Dermis blood vessel endothelial cell (primary cell): ENCODE measurements at places on chromosomes 4 and X. TPM values are rescaled to one million over a fixed set of nuclear protein-coding genes. Genes with fewer than 3 reads are reported as not detected.
A peak's percentile ranks its signal among the peaks of the same experiment; 100 is the strongest.

OTUD6A gene
- total RNA-seq = not detected in 2 replicates

IL21 gene
- total RNA-seq = not detected in 2 replicates

AMBN gene
- total RNA-seq = not detected in 2 replicates

DNA sequence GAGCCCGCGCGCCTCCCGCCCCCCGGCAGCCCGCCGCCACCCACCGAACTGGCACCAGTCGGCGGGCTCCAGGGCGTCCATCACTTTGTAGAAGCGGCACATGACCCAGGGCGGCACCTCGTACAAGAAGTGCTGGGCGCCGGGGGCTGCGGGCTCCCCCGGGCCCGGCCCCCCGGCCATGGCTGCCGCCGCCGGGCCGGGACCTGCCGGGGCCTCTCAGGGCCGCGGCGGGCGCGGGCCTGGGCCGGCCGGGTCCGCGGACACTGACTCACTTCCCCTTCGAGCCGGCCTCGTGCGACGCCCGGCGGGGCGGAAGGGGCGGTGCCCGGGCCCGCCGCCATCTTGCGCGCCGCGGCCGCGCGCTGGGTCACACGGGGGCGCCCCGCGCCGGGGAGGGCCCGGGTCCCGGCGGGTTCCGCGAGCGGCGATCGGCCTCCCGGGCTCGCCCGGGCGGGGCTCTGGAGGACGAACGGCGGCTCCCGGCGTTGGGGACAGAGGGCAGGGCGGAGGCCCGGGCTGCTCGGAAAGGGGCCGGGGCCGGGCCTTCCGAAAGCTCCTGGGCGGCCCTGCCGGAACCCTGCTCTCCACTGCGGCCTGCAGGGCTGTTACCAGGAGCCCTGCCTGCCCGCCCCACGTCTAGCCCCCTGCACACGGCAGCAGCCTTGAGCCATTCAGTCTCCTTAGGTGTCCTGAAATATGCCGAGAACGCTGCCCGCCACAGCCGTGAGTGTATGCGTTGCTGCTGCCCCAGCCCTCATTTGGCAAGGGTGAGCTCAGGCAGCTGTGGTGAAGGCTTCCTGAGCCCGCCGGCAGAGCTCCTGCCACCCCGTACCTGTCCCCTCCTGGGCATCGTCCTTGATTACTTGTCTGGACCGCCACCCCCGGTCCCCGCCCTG lies at the start of gene IRAK1:
IRAK1 (minus strand) TSS at position 270 of the 896 bp plus-strand sequence; CDS start at position 180, 90 bp downstream.
- DNase-seq = peak; percentile 71
